ENCODE measurements at places on chromosomes 1 and 21.

DNA sequence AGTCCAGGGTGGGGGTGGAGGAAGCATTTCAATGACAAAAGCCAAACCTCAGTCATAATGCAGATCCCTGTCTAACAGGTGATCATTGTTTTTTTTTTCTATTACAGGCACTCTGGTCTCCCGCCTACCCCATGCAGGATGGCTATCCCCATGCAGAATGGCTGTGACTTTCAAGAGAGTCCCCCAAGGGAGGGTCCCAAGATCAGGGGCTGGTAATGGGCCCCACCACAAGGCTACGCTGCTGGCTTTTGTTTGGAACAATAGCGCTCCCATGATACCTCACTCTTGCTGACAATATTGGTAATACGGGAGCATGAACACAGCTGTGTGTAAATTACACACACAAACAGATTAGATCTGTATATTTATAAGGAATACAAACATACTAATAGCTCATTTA lies 119.4 kb downstream of the SLC45A1 start:
- DNase-seq: no peak

GRCh38 chr1:209305221-209305954 lies 278.1 kb upstream of the CAMK1G start:
- no peak for DNase-seq

DNA sequence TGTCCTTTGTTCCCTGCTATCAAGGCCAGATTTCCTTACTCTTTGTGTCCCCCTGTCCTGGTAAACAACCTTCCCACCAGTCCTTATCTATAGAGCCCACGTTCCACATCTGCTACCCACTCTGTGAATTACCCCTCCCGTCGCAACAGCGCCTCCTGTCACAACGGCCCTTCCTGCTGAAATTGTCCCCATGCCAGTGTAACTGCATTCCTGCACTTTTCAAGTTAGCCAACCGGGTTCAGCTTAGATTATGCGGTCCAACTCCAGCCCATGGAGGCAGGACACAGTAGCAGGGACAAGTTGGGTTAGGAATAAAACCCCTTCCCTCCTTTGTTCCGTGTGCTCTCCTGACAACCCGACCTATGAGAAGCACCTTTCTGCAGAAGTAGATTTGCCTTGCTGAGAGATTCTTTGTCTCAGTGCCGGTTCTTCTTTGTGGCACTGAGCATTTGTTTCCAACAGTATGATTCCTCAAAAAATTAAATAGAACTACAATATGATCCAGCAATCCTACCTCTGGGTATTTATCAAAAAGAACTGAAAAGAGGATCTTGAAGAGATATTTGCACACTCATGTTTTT lies 180.3 kb downstream of the PTBP2 start:
- no peak for DNase-seq

GRCh38 chr1:202659974-202660373 lies 50.3 kb downstream of the SYT2 start:
- DNase-seq: no peak

GRCh38 chr1:94734963-94735901 lies 84.9 kb upstream of the SLC44A3 start:
- no peak for DNase-seq

- no peak for DNase-seq
Measured at GRCh38 chr21:46058431-46059145, 39.3 kb upstream of the COL6A2 start.

DNA sequence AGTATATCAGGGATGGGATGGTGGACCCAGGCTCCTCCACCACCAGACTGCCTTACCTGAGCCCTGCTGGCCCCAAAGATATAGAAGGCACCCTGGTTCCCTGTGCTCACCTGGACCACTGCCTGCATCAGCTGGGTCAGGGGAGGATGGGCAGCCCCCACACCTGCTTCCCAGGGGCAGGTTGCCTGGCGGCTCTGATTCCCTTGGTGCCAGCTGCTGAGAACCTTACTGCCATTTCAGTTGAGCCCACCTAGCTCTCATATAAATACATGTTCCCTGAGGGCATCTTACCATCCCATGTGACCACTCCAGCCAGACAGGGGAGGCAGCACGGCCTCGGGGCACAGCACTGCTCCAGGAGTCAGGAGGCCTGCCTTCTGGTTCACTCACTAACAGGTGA lies 24.4 kb downstream of the PSEN2 start:
- DNase-seq: no peak
